COR-L47 (cell line): ENCODE measurements at places on chromosomes 5 and 9.

DNA sequence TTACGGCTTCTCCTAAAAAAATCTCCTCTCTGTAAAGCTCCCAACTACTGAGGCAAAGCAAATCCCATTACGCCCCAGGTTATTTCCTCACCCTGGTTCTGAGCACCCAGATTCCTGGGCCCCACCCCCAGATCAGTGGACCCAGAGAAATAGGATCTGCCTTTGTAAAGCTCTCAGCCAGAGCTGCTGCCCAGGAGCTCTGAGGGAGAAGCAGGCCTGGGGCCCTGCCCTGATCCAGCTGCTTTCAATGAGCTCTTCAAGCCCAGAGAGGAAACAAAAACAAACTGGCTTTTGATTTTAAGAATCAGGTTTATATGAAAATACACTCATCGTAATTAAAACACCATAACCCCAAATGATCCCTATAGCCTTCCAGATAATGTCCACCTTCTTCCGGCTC is 124.5 kb downstream of the C5orf15 start:
- no peak for DNase-seq

DNA sequence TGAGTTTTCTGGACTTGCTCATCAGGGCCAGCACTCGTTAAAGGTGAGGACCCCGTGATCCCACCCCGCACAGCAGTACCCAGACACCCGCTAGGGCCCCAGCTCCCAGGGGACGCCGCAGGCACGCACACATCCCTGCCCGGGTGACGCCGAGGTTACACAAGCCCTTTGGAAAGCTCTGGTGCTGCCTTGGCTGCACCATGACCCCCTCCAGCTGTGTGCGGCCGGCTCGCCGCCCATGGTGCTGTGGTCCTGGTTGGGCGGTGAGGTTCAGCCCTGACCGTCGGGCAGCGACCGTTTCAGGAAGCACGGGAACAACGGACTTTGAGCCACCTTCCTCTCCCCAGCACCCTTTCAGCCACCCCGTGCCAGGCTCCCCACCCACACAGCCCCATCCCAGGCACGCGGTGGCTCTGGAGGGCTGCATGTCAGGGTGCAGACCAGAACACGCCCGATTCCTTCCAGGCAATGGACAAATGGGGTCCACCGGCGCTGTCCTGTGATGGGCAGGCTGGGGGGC is 7.5 kb upstream of the SLC12A7 start:
- DNase-seq, result no peak

GRCh38 chr5:177334155-177334551 is 17.3 kb downstream of the LMAN2 start:
- no peak for DNase-seq

- no peak for DNase-seq
Measured at GRCh38 chr5:1801967-1802295, 724 bp downstream of the NDUFS6 start.

DNA sequence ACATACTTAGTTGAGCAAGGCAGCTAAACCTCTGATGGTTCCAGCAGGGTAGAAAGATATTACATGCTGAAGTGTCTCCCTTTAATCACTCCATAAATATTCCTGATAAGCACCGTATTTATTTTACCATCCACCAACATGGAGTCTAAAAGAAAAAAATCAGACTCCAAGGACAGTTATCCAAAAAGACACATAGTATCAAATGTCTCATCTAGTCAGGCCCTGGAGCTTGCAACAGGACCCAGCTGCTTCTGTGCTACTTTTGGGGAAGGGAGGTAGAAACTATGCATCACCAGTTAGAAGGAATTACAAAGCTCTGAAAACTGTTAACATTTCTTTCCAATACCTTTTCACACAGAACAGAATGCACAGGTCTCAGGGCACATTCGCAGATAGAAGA is 88.1 kb downstream of the S1PR3 start:
- no peak for DNase-seq

- no peak for DNase-seq
Measured at GRCh38 chr5:59703789-59704188, 189.7 kb downstream of the PDE4D start.

DNA sequence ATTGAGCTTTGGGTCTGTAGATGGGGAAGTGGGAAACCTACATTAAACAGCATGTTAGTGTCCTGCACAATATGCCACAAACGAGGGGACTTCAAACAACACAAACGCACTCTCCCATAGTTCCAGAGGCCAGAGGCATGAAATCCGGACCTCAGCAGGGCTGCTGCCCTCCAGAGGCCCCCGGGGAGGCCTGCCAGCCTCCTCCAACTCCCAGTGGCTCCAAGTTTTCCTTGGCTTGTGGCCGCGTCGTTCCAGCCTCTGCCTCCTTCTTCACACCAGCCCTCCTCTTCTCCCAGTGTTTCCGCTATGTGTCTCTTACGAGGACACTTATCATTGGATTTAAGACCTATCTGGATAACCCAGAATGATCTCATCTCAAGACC is 13.3 kb upstream of the COL5A1 start:
- no peak for DNase-seq

- DNase-seq, result no peak
Measured at GRCh38 chr5:149940077-149940574, 4.5 kb downstream of the PDE6A start.
